ENCODE measurements at places on chromosomes 16 and 17.

DNA sequence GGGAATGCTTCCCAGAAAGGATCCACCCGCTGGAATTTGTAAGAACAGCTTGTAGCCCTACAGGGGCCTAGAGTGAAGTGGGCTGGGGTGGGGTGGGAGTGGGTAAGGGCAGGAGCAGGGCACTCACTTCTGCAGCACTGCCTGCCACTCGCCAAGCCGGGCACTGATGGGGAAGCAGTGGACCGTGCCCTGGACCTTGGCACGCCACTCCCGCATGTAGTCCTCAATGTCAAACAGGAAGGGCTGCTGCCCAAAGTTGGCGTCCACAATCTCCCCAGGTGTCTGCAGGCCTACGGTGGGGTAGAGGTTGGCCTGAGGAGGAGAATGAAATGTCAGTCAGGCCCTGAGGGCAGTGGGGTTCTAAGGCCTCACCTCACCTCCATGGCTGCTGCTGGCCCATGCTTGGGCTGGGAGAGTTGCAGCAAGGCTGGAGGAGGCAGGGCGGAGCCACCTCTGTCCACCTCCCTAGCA, 15.7 kb upstream of the GFOD2 start:
- DNase-seq: no peak

GRCh38 chr17:57260325-57261083, 4.2 kb downstream of the MSI2 start:
- DNase-seq: no peak

DNA sequence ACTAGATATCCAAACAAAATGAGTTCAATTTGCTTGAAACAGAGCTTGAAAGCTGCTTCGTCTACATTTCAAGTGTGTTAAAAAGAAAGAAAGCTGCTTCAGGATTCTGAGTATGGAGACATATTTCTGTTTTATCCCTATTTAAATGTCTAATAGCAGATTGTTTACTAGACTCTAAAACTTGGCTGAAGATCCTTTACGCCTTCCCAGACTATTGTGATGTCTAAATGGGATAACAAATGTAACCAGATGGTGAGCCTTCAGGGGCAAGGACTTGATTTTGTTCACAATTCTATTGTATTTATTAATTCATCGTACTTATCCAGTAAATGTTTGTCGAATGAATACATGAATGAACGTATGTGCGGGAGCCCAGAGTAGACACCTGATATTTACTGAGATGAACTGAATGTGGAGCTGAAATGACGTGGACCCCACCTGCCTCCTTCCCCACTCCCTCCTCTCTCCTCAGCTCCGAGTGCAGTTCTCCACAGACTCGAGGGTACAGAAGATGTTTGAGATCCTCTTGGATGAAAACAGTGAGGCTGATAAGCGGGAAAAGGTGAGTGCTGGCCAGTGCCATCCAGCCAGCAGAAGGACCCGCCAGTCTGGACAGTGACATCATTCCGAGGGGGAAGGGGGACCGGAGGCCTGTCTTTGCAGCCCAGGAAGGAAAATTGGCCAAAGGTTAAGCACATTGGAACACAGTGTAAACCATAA, 5.0 kb downstream of the UNC45B start:
- no peak for DNase-seq

GRCh38 chr17:43987131-43988021, 17.0 kb upstream of the NAGS start:
- DNase-seq: no peak

DNA sequence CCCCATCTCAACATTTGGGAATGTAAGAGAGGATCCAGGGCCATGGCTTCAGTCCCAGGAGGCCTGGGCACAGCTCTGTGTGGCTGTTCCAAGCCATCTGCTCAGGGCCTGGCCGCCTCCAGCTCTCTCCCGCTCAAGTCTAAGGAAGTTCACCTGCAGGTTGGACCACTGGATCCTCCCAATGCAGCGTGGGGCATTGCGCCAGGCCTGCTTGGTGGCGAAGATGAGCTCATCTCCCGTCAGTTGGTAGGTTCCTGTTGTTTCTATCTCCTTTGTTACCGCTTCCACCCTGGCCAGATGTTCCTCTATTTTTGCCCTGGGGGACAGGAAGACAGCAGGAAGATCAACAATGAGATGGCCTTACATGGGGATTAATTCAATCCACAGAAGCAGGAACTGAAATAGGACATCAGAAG, 17.5 kb downstream of the NOS2 start:
- no peak for DNase-seq

- DNase-seq: no peak
Measured at GRCh38 chr17:44828919-44829522, 1.1 kb downstream of the GJC1 start.

- DNase-seq: peak; percentile 12
Measured at GRCh38 chr17:36463916-36464764, 22.3 kb upstream of the ZNHIT3 start.

DNA sequence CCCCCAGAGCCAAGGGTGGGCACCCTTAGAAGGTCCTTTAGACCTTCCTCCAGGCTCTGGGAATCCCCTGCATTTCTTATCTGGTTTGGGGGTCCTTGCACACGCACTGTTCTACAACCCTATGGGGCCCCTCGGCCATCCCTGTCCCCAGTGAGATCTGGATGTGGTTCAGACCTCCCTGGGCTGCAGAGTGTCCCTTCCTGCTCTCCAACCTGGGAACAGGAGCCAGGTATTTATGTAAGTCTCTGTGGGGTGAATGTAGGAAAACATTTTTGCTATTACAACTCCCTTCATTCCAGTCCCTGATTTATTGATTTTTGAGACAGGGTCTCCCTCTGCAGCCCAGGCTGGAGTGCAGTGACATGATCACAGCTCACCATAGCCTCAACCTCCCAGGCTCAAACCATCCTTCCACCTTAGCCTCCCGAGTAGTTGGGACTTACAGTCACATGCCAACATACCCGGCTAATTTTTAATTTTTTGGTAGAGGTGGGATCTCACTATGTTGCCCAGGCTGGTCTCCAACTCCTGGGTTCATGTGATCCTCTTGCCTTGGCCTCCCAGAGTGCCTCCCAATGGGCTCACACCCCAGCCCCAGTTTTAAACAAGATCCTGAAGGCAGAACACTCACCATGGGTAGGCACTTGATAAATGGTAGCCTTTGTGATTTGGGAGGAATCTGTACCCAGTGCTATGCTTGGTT, 61.6 kb downstream of the RAI1 start:
- DNase-seq: no peak

GRCh38 chr17:36205637-36206485, 5.0 kb upstream of the CCL4L2 start:
- no peak for DNase-seq

- no peak for DNase-seq
Measured at GRCh38 chr17:59642565-59642964, 22.9 kb downstream of the CLTC start.

DNA sequence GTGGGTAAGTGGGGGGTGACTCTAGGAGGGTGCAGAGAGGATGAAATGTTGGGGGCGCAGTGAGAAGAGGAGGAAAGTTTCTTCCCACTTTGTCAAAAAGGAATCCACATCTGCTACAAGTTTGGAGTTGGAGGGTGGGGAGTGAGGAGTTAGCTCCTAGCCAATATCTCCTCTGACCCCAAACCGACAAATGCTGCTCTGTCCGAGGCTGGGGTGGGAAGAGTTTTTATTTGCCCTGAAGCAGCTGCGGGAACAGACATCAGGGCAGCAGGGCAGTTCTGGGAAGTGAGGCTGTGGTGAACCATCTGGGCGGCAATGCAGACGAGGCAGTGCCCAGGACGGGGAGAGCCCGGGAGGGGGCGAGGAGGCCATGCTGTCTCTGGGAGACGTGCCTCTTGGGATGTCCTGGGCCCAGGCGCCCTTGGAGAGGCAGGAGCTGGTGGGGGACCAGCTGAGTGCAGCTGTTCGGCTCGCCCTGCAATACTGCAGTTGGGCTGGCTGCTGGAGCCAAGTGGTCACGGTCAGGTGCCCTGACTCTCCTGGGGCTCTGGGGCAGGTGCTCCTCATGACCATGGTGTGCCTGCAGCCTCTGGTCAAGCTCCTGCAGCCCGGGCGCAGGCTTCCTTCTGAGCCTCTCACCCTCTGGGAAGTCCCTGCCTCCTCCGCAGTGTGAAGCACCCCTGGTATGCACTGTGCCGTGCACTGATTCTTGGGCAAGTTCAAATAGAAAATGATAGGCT, 6.4 kb upstream of the SOCS3 start:
- no peak for DNase-seq

DNA sequence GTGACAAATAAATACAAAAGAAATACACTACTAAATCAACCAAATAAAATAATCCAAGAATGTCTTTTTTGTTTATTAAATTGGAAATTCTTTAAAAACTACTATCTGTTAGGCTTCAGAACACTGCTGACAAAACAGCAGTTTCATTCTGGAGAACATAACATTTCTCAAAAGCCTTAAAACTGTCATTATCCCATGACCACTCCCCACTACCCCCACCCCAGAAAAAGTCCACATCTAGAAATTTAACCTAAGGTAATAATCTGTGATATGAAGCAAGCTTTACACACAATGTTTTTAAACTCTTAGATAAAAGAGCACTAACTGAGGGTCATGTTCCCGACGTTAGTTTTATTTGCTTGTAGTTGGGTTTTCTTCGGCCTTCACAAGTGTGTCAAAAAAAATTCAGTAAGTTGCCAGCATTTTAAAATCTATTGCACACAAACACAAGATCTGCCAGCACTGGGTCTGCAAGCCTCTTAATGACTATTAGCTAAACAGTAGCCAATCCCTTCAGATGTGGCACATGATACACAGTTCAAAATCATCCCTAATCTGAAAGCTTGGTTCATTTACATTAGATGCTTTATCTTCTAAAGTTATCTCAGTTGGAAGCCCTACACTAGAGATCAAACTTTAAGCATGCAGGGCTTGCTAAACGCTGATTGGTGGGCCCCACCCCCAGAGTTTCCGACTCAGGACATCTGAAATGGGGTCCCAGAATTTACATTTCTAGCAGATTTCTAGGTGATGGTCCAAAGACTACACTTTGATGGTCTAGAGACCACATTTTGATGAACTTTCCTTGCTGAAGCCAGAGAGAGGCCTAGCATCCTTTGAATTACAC, 75.2 kb downstream of the KANSL1 start:
- DNase-seq: no peak

DNA sequence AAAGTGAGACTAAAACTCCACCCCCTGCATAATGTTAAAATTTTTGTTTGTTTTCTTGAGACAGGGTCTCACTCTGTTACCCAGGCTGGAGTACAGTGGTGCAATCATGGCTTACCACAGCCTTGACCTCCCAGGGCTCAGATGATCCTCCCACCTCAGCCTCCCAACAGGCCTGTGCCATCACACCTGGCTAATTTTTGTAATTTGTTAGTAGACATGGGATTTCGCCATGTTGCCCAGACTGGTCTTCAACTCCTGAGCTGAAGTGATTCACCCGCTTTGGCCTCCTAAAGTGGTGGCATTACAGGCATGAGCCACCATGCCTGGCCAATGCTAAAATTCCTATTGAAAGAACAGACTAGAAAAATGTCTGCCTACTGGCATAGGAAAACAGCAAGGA, 103.8 kb downstream of the TRIM37 start:
- DNase-seq: no peak

DNA sequence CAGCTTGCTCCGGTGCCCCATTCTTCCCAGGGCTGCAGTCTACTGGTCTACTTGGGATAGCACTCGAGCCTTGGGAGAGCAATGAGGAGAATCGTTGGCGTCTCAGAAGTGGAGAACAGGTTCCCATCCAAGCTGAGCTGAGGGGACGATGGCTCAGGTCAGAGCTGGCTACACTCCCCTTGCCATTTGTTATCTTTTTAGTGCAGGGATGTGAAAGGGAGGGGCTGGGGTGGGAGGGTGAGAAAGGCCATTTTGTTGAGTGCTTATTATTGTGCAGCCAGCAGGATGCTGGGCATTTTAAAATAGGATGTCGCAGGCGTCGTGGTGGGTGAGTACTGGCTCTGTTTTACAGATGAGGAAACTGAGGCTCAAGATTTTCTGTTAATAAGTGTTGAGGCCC, 410.8 kb downstream of the SNX29 start:
- DNase-seq: no peak

Data from CD4-positive, alpha-beta T cell treated with Interleukin-4 for 4 hours (primary cell).